D721Med (cell line): ENCODE measurements at places on chromosomes 6 and 20.

DNA sequence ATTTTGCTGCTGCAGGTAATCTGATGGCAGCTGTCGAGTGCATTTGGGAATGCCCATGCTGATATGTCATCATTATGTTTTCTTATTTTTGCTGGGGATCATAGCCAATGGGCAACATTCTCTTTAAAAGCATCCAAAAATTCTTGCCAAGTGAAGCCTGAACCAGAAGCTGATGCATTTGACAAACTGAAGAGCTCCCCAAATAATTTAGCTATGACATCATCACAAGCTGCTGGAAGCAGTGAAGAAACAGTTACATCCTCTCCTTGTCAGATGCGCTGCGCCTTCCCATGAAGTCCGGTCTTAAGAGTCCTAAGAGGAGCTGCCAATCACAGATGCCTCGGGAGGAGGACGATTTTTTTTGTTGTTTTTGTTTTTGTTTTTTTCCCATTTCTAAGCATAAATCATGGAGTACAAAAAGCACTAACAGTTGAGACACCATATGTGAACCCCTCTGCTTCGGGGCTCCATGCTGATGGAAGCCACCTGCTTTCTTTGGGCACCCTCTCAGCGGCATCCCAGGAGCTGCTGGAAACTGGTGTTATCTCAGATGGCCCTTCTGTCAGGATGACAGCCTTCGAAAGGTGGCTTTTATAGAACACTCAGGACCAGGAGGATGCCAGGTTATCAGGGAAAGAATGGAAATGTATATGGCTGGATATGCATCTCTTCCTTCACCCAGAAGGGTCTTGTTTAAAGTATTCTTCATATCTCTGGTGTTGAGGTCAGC is 56.1 kb upstream of the FOXQ1 start:
- DNase-seq = no peak

GRCh38 chr6:18126121-18126520 is 3.6 kb upstream of the NHLRC1 start:
- no peak for DNase-seq

DNA sequence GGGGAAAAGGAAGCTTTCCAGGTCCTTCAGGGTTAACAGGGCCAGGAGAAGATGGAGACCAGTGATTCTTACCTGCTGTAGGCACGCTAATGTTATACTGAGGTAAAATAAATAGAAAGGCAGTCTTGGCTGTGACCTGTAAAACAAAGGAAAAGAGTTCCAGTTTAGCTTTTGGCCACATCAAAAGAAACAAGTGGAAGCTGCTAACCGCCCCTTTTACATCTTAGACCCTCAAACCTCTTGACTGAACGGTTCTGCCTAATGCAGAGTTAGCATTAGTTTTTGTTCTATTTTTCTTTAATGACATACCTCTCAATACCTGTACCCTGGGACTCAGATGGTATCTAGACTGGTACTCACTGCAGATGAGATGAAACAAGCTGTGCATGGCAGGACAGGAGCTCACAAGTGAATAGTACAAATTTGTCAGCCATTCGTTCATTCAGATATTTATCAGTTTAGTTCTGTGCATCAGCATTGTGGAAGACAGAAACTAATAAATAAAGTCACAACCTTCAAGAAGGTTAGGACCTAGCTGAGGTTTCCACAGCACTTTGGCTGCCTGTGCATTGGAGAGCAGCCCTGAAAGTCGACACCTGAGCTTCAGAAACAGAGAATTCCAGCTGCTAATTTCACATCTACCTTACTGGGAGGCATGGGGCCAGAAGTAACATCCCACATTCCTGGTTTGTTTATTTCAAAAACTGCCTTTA is 41.0 kb downstream of the TRAM2 start:
- DNase-seq = no peak

GRCh38 chr6:116411284-116411623 is 40.5 kb downstream of the DSE start:
- no peak for DNase-seq

- DNase-seq = no peak
Observed at GRCh38 chr20:14259689-14260088, 77.7 kb downstream of the FLRT3 start.

DNA sequence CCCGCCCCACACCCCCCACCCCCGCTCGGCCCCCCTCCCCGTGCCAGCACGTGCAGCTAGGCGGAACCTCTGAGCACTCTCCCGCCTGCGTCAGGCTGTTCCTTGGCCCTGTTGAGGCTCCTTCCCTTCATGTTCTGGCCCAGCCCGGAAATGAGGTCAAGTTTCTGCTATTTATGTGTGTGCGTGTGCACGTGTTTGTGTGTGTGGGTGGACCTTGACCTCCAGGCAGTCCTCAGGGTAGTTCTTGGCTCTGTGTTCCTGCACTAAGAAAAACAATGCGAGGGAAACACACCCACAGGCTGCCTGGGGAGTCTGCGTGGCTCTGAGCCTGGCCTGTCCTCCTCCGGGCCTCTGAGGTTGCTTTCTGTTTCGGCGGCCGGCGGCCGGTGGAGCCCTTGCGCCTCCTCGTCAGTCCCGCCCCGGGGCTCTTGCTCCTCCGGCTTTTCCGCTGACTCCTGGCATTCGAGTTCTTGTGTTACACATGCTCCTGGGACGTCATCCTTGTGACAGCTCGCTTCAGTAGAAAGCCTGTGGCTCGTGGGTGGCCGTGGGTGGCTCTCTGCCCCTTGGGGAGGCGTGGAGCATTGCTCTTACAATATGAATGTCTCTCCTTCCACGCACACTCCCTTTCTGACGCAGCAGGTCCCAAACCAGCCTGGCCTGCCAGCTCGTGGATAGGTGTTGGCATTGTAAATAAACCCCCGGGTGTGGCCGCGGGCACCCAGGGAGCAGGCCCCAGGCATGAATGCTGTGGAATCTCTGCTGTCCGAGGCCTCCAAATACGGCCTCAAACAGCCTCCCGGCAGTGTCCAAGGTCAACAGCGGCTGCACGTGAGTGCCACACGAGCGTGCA is 10.0 kb downstream of the SLCO4A1 start:
- DNase-seq = no peak

DNA sequence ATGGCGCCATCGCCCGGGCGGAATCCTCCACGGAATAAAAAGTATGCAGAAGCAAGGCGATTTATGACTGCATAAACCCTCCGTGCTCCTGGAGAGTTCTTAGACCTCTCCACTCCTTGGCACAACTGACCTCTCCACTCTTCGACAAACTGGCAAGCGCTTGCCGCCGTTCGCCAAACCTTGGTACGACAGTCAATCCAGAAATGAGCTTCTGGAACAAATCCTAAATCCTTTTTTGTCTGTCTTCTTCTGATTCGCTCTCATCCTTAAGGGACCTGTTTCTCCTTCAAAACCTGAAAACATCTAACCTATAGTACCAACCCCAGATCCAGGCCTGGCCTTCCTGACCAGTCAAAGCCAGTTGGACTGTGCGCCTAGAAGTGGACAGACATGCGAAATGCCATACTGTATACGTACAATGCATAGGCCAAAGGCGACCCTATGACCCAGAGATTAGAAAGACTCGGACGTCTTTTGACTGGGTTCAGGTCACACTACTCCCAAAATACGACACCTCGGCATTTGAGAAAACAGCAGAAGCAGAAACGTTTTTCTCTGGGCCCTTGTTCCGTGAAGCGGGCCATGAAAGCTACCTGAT is 59.4 kb downstream of the TRIM27 start:
- DNase-seq = no peak

GRCh38 chr20:19811231-19811630 is 53.2 kb downstream of the RIN2 start:
- DNase-seq = no peak

- DNase-seq = no peak
Observed at GRCh38 chr20:51275826-51276225, 252.9 kb upstream of the KCNG1 start.

GRCh38 chr20:40953416-40953815 is 75.2 kb upstream of the TOP1 start:
- no peak for DNase-seq

- no peak for DNase-seq
Observed at GRCh38 chr20:53020376-53020775, 48.2 kb downstream of the TSHZ2 start.

DNA sequence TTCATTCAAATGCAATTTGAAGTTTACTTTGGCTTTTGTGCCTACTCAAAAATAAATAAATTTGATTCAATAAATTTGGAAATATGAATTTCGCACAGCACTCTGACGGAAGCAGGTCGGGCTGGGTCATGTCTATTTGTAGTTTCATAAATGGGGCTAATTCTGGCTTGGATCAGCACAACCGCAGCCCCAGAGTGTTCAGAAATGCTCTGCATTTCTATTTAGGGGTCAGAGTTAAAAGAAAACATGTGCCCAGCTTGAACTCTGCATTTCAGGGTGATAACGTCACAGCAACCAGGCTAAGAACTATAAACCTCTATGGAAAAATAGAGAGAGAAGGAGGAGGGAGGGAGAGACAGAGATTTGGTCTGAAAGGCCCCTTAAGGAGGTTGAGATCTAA is 480.9 kb upstream of the NOX3 start:
- no peak for DNase-seq

DNA sequence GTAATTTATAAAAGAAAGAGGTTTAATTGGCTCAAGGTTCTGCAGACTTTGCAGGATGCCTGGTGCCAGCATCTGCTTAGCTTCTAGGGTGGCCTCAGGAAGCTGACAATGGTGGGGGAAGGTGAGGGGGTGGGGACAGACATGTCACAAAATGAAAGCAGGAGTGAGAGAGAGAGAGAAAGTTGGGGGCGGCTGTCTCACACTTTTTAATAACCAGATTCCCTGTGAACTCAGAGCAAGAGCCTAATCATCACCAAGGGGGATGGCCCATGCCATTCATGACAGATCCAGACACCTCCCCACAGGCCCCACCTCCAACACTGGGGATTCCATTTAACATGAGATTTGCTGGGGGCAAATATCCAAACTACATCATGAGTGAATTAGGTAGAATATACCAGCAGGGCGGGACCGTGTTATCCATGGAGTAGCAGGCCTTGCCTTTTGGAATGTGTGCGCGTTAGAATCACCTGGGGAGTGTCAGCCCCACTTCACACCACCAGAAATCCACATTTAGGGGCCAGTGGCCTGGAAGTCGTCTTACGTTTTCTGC is 258.8 kb downstream of the CDH4 start:
- no peak for DNase-seq

DNA sequence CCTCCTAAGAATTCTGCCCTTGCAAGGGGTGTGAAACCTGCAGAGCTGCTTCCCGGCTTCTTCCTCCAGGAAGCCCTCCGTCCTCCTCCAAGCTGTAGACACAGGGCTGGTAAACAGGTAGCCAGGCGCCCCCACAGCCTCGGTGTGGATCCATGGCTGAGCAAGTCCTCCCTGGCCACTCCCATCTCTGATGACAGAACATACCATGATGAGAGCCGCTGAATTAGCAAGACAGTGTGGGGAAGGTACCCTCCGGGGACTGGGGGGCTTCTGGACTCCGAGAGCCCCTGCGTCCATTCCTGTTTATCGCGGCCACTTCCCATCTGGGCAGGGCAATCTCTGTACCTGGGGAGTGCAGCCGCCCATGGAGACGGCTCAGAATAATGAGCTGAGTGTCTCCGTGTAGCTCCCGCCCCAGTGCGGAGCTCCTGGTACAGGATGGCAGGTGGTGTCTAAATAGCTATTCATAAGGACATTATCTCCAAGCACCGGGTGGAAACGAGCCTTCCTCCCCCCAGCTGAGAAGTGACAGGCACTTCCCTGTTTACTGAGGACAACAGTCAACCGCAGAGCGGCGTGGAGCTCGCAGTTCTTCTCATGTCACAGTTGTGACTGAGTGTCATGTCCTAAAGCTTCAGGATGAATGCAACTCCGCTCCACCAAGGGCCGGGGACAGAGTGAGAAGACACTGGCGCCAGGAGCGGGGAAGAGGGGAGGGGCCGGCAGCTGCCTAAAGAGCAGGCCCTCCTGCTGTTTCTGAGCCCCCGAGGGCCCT is 22.7 kb upstream of the NTSR1 start:
- DNase-seq = no peak

- DNase-seq = no peak
Observed at GRCh38 chr20:6765469-6766058, 1.9 kb upstream of the BMP2 start.

DNA sequence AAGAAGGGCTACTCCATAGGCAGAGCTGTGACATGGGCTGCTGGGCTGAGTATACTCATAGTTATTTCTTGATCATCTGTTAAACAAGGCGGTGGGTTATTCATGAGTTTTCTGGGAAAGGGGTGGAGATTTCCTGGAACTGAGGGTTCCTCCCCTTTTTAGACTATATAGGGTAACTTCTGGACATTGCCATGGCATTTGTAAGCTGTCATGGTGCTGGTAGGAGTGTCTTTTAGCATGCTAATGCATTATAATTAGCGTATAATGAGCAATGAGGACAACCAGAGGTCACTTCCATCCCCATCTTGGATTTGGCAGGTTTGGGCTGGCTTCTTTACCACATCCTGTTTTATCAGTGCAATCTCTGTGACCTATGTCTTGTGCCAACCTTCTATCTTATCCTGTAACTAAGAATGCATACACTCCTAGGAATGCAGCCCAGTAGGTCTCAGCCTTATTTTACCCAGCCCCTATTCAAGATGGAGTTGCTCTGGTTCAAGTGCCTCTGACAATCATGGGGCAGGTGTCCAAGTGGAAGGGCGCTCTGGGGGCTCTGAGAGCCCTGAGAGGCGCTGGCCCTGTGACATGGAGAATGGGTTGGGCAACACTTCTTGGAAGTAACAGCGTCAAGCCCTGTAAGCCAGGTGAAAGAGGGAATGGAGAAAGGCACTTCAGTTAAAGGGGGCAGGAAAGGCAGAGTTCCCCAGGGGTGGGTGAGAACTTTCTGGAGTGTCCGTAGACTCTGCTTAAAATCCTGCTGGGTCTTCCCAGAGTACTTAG is 354.2 kb upstream of the SULF2 start:
- DNase-seq = no peak

DNA sequence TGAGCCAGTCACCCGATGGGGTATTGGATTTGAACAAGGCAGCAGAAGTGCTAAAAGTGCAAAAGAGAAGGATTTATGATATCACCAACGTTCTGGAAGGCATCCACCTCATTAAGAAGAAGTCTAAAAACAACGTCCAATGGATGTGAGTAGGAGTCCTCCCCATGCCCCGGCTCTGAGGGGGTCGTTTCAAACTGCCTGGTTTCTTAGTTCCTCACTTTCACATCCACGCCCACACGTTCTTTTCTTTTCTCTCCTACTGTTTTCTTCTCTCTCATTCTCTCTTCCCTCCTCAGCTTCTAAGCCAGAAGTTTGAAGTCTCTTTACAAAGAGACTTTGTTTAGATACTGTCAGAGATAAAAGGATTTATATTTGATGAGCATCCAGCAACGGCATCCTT is 53.0 kb upstream of the CDKAL1 start:
- no peak for DNase-seq

- no peak for DNase-seq
Observed at GRCh38 chr6:108650325-108650724, 89.6 kb downstream of the FOXO3 start.

GRCh38 chr6:53005663-53006250 is 10.7 kb upstream of the GSTA4 start:
- no peak for DNase-seq
